ENCODE measurements at places on chromosomes 7 and 10.

- DNase-seq = peak; percentile 67
These were observed 22.0 kb downstream of the CDCA7L start for GRCh38 chr7:21923658-21924057.

- no peak for DNase-seq
These were observed 22.2 kb downstream of the AZGP1 start for GRCh38 chr7:99953649-99954048.

- DNase-seq = no peak
These were observed 23.2 kb upstream of the SEMA3E start for GRCh38 chr7:83672157-83672556.

GRCh38 chr7:150983893-150984368 is 5.8 kb upstream of the KCNH2 start:
- DNase-seq = no peak

DNA sequence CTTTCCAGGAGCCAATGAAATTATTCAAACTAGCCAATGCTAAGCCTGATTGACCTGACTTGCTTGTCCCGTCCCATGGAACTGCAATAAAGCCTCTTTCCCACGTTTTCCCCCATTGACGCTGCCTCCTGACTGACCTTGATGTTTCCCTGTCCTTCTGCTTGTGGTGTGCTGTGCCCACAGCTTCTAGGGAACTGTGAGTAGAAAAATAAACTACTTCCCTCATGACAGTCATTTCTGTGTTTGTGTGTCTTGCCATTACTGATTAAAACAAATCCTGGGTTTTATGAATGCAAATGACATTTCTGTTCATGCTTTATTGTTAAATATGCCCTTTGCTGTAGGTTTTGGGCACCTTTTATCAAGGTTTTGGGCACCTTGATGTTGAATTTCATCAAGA is 91.3 kb upstream of the ABI1 start:
- DNase-seq = no peak

DNA sequence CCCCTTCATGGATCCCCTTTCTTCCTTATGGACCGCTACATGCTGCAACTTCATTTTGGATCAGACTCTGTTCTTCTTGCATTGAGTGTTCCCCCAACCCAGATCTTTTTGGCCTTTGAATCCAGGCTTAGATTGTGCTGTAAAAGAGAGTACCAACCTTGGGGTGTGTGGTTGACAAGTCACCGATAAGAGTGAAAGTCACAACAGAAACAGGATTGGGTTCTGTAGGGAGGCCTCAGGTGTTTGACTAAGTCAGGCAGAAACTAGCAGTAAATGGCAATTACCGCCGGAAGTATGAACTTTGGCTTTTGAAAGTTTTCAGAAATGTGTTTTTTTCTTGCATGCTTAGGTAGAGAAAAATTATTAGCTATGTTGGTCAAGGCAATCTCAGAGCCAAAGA is 89.3 kb downstream of the TMEM106B start:
- no peak for DNase-seq

DNA sequence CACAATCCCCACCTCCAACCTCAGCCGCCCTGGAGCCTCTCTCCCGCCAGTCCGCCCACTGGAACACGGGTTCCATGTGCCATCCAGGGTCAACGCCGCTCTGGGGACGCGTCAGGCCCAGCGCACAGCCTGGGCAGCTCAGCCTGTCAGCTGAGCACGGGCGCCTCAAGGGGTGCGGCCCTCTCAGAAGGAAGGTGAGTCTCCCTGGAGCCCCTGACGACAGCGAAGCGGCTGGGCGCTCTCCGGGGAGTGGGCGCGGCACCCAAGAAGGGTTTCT is 1.2 kb upstream of the SLC18A3 start:
- peak; percentile 44 for DNase-seq

DNA sequence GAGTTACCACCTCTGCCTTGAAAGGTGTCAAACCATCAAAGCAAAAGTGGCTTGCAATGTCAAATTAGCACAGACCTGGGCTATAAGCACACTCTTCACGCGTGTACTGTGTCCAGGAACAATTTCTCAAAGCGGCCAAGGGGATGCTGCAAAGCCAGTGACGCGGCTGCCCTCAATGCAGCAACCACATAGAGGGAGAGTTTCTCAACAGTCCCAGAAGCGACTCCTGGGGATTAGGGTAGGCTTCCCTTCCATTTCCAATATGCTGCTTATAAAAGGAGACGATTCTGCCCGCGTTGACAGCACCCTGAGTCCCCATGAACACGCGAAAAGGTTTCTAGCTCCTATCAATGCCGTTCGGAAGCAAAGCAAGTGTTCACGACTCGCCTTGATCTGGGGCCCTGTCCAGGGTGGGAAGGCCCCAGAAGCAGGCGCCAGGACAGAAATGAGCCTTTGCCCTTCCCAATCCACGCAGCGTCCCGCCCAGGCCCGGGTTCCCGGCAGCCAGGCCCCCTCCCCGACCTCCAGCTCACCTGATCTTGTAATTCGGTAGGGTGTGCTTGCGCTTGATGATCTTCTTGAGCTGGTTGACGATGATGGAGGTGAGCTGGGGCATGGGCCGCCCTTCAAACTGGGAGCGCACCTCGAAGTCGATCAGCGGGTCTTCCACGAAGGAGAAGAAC is 1.3 kb downstream of the PDZD8 start:
- DNase-seq = peak; percentile 20

DNA sequence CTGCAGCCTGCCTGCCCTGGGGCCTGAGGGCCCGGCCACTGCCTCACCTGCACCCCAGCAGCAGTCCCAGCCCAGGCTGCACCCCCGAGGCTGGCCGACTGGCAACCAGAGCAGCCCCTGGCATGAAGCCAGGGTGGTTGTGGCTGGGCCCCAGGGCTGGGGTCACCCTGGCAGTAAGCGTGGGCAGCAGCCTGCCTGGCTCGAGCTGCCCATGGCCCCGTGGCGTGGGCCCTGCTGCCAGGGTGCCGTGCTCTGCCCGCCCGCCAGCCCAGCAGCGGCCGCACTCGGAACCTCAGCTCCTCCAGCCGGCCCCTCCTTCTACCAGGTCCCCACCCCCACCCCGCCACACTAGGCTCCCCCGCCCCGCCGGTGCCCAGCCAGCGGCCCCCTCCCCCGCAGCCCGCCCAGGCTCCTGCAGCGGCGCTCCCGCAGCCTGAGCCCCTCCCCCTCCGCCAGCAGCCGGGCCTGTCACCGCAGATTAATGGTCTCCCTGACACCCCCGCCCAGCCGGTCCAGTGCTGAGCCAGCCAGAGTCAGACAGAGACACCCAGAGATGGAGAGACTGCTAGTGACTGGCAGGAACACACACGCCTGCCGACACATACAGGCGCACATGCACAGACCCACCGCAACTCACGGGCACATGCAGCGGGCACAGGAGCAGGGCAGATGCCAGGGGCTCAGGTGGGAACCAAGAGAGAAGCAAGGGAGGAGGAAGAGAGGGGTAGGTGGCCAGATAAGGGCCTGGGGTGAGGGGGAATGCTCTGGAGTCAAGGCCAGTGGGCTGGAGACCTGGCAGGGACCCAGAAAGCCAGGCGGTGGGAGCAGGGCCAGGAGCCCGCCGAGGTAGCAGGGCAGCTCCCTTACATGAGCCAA is 22.4 kb downstream of the KCNH2 start:
- peak; percentile 97 for DNase-seq

- DNase-seq = no peak
These were observed 462.5 kb upstream of the PFKP start for GRCh38 chr10:2604891-2605290.

DNA sequence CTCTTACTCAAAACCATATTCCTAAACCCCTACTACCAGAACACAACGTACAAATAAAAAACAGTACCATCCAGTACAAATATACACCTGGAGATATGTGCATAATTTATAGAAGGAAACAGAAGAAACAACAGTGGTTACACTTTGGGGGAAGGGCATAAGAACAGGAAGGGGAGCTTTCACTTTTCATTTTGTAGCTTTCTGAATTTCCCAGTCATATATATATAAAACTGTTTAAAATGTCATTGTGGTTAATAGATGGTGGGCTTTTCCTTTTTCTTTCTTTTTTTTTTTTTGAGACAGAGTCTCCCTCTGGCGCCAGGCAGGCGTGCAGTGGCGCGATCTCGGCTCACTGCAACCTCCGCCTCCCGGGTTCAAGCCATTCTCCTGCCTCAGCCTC is 47.2 kb downstream of the MALSU1 start:
- DNase-seq = no peak

GRCh38 chr7:106795877-106796231 is 69.2 kb upstream of the PIK3CG start:
- no peak for DNase-seq

DNA sequence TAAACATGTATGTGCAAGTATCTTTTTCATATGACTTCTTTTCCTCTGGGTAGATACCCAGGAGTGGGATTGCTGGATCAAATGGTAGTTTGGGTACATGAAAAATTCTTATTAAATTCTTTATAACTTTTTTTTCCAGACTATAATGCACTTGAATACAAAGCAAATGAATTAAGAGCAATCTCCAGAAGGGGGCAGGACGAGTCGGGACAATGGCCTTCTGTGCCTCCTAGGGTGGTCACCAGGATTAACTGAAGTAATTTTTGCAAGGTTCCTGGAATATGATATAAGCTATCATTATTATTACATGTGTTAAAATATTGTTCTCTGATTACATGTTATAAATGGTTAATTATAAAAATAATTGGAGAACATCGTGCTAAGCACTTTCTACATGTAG is 127.2 kb downstream of the PPP1R17 start:
- peak; percentile 18 for DNase-seq

- DNase-seq = no peak
These were observed 25.8 kb upstream of the SH2B2 start for GRCh38 chr7:102260856-102261255.

- no peak for DNase-seq
These were observed 45.9 kb upstream of the TMEM72 start for GRCh38 chr10:44865289-44865671.

DNA sequence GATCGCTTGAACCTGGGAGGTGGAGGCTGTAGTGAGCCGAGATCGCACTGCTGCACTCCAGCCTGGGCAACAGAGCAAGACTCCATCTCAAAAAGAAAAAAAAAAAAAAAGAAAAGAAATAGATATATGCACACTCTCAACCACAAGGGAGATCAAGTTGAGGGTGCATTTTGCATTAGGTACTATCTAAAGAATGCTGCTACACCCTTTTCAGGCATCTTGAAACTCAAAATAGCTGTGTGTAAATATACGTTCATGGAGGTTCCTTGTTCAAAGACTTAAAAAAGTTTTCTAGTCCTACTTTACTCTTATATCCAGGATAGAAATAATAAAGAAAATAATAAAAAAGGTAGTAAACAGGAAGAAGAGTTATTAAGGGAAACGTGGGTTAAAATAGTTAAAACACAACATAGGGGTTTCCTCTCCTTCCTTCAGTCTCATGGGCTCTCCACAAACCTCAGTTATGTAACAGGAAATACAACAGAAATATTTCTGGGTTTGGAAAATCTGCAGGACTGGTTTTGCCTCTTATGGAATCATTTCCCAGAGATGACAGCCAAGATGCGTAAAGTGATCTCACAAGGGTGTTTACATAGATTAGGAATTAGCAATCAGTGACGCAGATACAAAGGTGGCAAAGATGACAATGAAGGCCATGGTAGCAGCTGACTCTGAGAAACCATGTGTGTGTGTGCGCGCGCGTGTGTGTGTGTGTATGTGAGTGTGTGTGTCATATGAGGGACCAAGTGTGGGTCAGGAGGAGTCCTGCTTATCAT is 15.1 kb downstream of the STEAP4 start:
- DNase-seq = no peak
